Hepatocyte (in vitro differentiated cells): ENCODE measurements at places on chromosomes 13 and 19. TPM values are rescaled to one million over a fixed set of nuclear protein-coding genes. Genes with fewer than 3 reads are reported as not detected.
A peak's percentile ranks its signal among the peaks of the same experiment; 100 is the strongest.

DNA sequence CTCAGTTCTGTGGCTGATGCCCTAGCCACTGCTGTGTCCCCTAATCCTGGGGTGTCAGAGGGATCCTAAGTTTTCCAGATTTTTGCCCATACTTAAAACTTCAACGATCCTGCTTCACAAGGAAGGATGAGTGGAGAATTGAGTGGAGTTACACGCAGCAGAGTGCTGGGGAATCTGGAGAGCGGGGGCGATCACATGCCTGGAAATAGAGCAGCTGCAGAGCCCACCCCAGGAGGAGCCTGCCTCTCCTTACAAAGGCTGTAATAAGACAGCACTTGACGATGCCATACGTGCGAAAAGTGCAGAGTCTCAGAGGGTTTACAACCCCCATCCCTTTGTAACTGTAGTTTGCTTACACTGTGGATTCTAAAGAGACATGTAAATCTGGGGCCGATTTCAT, 40.6 kb downstream of the SUGP2 start:
- no peak overlapping the region for H3K4me3 ChIP-seq
- H3K4me1 ChIP-seq, result no peaks in the 10 kb centered on the region
- DNase-seq, result no peak
- H3K27me3 ChIP-seq, result no peaks in the 10 kb centered on the region
- no peaks in the 10 kb centered on the region for H3K36me3 ChIP-seq
- no peak overlapping the region for H3K27ac ChIP-seq

DNA sequence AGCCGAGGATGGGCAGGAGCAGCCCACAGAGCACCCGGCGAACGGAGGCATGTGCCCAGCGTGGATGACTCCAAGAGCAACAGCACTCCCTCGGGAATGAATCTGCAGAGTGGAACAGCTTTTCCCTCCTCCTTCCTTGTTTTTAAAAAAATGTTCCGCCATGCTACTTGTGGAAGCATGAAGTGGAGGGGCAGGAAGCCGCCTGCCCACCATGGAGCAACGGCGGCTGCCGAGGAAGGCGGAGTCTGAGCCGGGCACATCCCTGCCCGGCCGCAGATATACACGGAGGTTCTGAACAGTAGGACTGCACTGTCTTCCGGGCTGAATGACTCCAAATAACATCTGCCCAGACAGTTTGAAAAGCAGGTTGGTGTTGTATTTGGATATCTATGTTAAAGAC, 65.2 kb downstream of the SOX1 start:
- no peak overlapping the region for H3K4me3 ChIP-seq
- peaks cover 20% of the 10 kb centered on the region for H3K27me3 ChIP-seq
- no peak for DNase-seq
- H3K36me3 ChIP-seq, result no peaks in the 10 kb centered on the region
- H3K4me1 ChIP-seq, result no peaks in the 10 kb centered on the region

DNA sequence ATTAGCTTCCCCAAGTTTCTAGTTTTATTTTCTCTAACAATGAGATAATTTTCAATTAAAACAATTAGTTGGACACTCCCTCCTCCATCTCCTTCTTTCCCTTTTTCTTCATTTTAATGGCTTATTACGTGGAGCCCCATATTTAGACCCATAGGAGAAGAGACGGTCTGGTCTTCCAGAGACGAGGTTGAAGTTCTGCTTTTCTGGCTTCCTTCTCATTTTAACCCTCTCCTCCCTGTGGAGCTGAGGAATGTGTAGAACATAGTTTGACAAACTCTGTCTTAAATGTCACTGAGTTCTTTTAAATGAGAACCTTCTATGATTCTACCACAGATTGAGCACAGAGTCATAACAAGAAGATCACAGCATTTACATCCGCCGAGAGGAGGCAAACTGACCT, 86.8 kb downstream of the EDNRB start:
- peaks cover 5% of the 10 kb centered on the region for H3K4me1 ChIP-seq
- no peak overlapping the region for H3K27ac ChIP-seq
- no peak overlapping the region for H3K4me3 ChIP-seq

DNA sequence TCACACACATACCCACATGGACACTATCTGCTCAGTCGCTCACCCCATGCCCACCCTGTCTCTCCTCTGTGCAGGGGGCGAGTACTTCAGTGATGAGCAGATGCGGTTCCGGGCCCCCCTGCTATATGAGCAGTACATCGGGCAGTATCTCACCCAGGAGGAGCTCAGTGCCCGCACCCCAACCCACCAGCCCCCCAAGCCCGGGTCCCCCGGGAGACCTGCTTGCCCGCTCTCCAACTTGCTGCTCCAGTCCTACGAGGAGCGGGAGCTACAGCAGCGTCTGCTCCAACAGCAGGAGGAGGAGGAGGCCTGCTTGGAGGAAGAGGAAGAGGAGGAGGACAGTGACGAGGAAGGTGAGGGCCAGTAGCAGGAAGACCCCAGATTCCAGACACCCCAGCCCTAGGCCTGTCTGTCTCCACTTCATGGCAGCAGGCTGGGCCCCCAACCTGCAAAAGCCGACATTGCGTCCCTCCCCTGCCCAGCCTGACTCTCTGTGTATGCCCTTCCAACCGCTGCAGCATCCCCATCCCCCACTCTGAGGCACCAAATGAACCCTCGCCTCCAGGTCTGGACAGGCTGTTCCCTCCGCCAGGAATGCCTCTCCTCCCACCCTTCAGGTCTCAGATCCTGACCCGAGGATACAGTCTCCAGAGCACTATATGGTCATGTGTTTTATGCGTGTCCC, 9.7 kb downstream of the CCDC97 start:
- DNase-seq, result peak; percentile 38
- no peak overlapping the region for H3K4me3 ChIP-seq
- no peaks in the 10 kb centered on the region for H3K36me3 ChIP-seq
- no peak overlapping the region for H3K27ac ChIP-seq

DNA sequence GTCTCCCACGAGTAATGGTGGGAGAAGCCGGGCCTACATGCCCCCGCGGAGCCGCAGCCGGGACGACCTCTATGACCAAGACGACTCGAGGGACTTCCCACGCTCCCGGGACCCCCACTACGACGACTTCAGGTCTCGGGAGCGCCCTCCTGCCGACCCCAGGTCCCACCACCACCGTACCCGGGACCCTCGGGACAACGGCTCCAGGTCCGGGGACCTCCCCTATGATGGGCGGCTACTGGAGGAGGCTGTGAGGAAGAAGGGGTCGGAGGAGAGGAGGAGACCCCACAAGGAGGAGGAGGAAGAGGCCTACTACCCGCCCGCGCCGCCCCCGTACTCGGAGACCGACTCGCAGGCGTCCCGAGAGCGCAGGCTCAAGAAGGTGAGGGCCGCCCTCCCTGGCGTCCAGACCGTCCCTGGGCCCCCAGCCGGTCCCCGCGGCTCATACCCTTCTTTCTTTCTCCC, 1.4 kb upstream of the USF2 start:
- DNase-seq, result peak; percentile 69
- H3K4me3 ChIP-seq, result peak overlapping the region; percentile 97
- H3K27me3 ChIP-seq, result no peaks in the 10 kb centered on the region
- peaks cover 12% of the 10 kb centered on the region for H3K4me1 ChIP-seq
- H3K36me3 ChIP-seq, result no peaks in the 10 kb centered on the region

DNA sequence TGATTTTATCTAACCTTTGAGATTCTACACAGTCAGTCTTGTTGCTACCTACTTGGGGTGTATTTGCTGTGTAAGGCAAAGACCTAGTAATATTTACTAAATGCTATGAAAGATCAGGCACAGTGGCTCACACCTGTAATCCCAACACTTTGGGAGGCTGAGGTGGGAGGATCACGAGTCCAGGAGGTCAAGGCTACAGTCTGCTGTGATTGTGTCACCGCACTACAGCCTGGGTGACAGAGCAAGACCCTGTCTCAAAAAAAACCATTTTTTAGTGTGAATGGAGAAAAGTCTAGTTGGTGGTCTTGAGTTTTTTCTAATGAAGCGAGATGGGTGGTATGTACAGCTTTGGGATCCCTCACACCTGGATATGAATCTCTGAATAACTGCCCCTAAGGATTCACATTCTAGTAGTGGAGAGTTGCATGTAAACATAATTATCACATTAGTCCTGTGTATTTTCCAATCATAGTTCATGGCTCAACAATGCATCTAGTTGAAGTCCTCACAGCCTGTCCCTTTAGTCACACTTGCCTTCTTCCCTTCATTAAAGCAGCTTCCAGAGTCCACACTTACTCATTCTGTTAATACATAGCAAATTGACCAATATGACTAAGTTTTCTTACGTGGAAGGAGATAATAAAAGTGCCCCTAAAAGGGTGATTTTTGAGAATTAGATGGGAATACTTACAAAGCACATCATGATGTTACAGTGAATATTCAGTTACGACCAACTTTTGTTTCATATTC, 7.5 kb downstream of the RPL21 start:
- no peak overlapping the region for H3K4me3 ChIP-seq
- no peaks in the 10 kb centered on the region for H3K27me3 ChIP-seq

- H3K4me1 ChIP-seq, result peaks cover 10% of the 10 kb centered on the region
- H3K4me3 ChIP-seq, result no peak overlapping the region
- H3K36me3 ChIP-seq, result no peaks in the 10 kb centered on the region
- H3K27me3 ChIP-seq, result no peaks in the 10 kb centered on the region
- no peak for DNase-seq
- no peak overlapping the region for H3K27ac ChIP-seq
Measured at GRCh38 chr19:1634242-1634937, 18.0 kb downstream of the TCF3 start.

GRCh38 chr19:39408392-39409207, 2.0 kb downstream of the ZFP36 start:
- H3K27ac ChIP-seq, result peak overlapping the region; percentile 100
- H3K27me3 ChIP-seq, result no peaks in the 10 kb centered on the region
- peaks cover 26% of the 10 kb centered on the region for H3K4me1 ChIP-seq

Gene TNNT1
- 32.1 and 86.4 TPM in 2 replicates for polyA plus RNA-seq

GRCh38 chr13:31227063-31227462, 27.3 kb downstream of the B3GLCT start:
- H3K4me1 ChIP-seq, result no peaks in the 10 kb centered on the region
- no peak overlapping the region for H3K4me3 ChIP-seq
- no peaks in the 10 kb centered on the region for H3K36me3 ChIP-seq
- DNase-seq, result no peak
- no peak overlapping the region for H3K27ac ChIP-seq
